ENCODE measurements at places on chromosomes 7 and 10.

DNA sequence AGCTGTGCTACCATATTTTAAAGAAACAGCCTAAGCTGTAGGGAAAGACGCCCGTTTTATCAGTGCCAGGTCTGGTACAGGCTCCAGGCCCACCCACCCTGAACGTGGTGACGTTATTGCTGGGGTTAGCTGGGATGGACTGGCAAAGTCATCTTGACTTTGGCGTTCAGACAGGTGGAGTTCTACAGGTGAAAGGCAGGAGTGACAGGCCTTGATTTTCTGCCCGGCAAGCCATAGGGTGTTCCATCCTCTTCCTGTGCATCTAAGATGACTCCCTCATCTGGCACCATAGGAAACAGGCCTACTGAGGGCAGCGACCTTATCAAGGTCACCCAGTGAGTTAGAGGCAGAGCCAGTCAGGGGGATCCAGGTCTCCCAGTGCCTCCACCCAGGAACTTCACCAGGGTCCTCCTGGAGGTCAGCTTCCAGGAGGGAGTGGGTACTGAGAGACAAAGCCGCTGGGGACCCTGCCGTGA lies 41.6 kb downstream of the HK1 start:
- DNase-seq: no peak

- no peak for DNase-seq
Observed at GRCh38 chr10:45443101-45444009, 69.3 kb downstream of the ALOX5 start.

GRCh38 chr10:81724431-81724830 lies 150.6 kb upstream of the NRG3 start:
- DNase-seq: no peak

DNA sequence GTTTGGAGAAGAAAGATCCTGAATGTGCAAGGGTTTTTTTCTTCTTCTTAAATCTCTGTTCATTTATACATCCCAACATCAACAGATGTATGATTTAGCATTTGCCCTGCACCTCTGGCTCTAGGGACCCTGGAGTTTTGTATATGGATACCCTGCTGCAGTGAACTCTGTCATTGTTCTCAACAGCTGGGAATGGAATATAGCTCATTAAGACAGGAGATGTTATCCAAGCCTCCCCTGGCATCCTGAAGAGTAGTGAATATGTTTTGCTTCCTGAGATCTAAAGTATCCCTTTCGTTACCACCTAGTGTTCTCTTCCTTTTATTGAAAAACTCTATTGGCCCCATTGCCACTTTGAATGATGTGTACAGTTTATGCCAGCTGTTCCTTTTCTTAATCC lies 275.9 kb downstream of the EXOC4 start:
- no peak for DNase-seq

- peak; percentile 42 for DNase-seq
Observed at GRCh38 chr10:69757553-69758309, 44.0 kb upstream of the COL13A1 start.

DNA sequence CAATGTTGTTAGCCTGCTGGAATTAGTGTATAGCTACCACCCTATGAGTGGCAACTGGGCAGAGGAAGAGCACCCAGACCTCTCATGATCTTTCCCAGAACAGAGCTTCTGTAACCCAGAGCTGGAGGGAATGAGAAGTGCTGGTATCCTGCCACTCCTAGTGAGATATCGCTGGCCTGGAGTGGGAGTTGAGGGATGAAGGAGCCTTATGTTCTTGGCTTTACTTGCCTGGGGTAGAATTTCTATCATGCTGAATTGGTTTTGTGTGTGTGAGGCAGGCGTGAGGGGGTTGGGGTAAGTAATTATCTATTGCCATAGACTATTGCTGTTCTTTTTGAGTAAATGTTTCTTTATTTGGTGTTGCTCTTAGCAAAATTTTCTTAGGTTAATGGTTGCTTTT lies 146.6 kb downstream of the ATRNL1 start:
- no peak for DNase-seq

DNA sequence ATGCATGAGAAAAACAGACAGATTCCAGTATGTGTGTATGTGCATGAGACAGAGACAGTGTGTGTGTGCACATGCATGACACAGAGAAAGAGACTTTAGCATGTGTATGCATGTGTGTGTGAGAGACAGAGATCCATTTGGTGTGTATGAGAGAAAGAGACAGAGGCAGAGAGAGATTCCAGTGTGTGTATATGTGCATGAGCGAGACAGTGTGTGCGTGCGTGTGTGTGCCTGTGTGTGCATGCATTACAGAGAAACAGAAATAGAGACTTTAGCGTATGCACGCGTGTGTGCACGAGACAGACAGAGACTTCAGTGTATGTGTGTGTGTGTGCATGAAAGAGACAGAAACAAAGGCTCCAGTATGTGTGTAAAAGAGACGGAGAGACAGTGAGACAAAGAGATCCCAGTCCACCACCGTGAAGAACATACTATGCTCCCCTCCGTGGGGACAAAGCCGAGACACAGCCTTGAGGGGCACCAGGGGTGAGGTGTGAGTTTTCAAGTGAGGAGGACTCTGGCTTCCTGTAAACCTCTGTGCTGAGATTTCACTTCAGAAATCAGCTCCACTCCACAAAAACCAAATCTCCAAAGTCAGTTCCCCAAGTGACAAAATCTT lies 188.9 kb downstream of the GRID1 start:
- no peak for DNase-seq
